Stimulated activated CD4-positive, alpha-beta T cell treated with anti-CD3 and anti-CD28 coated beads, Interleukin-1b, Interleukin-23, amount 100 ng/mL, for 1 hour (primary cell): ENCODE measurements at places on chromosomes 16 and 17.

- DNase-seq, result no peak
These were observed 1.2 kb downstream of the STAT3 start for GRCh38 chr17:42386777-42387657.

- no peak for DNase-seq
These were observed 107.0 kb upstream of the CACNG5 start for GRCh38 chr17:66727634-66728570.

- DNase-seq, result no peak
These were observed at the start of gene DOC2B for GRCh38 chr17:181245-182049. TSS of gene DOC2B (minus strand) at chr17:181650. CDS start at chr17:181479, 171 bp downstream.

DNA sequence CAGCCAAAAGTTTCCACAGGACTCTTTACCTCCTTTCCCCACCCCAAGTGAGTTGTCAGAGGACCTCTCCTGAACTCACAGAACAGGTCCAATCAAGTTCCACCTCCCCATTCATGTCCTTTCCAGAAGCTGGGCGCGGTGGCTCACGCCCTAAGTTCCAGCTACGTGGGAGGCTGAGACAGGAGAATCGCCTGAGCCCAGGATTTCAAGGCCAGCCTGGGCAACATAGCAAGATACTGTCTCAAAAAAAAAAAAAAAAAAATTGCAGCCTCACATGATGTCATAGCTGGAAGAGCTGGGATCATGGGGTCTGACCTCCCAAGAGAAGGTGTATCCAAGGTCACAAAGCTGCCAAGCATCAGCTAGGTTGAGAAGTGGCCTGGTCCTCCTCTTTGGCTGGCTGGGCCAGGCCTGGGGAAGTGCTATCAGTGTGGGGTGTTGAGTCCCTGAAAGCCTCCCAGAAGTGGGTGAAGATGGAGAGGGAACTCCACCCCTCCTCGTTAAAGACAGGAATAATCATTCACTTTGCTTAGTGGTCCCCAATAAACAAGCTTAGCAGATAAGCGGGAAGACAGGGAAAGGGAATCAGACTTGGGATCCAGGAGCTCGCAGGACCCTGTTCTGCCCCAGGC lies 5.5 kb upstream of the MNT start:
- no peak for DNase-seq

DNA sequence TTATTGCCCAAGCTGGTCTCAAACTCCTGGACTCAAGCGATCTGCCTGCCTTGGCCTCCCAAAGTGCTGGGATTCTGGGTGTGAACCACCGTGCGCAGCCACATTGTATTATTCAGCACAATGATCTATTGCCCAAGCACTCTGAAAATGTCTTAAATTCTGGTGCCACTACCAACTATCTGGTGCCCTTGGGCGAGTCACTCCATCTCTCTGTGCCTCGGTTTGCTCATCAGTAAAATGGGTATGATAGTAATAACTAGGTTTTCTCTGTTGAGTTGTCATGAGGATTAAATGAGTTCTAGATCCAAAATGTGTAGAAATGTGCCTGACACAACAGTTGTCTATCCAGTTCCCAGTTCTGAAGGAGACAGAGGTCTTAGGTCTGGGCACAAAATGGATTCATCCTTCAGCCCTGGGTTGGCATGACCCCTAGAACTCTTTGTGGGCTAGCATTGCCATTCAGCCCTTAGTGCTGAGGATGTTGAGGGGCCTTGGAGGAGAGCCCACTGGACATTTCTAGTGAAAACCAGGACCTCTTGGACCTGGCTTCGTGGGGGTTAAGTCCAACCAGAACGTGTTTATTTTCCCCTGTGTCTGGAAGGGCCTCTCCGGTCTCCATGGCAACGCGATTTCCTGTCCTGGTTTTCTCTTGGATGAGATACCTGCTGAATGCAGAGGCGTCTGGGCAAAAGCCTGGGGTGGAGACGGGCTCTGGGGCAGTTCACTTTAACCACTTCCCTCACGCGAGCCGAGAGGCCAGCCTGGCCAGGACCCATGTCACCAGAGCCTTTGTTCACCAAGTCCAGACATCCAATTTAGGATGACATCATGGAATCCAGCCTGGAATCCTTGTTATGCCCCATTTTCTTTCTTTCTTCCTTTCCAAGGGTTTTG lies 43.7 kb upstream of the TNRC6A start:
- no peak for DNase-seq

- DNase-seq, result no peak
These were observed 14.3 kb downstream of the MNT start for GRCh38 chr17:2386400-2387085.

GRCh38 chr16:25855818-25856217 lies 164.1 kb downstream of the HS3ST4 start:
- no peak for DNase-seq

GRCh38 chr17:43400943-43401717 lies 2.3 kb downstream of the ARL4D start:
- no peak for DNase-seq

DNA sequence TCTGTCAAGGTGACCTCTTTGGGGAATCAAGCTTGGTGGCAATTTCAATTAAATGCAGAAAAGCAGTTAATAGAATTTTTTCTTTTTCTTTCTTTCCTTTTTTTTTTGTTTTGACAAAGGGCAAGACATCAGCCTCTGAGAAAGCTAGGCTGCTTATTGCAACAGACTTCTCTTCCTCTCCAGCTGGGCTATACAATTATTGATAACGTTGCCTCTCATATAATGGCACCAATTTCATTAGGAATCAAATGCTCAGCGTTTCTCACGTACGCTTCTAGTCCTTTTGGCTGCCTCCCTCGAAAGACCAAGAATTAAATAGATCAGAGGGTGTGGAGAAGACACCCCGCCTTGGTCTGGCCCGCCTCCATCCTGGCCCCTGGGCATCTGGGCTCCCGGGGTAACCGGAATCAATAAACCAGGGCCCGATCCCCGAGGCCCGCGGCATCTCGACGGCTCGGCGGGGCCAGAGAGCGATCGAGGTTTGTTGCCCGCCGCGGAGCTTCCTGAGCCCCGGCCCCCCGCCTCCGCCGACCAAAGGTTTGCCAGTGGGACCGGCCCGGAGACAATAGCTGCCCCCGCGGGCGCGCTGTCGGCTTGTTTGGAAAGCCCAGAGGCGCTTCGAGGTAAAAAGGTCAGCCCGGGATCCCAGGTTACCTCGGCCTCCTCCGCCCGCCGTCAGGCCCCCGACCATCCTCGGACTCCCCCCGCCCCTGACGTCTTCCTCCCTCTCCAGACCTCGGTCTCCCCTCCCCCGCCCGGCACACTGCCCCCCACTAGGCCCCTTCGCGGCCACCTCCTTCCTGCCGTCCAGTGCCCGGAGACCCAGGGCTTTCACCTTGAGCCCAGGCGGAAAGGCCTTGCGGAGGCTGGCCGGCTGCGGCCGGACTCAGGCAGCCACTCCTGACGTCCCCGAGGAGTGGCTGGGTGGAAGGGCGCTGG lies 3.9 kb downstream of the HOXB1 start:
- no peak for DNase-seq

DNA sequence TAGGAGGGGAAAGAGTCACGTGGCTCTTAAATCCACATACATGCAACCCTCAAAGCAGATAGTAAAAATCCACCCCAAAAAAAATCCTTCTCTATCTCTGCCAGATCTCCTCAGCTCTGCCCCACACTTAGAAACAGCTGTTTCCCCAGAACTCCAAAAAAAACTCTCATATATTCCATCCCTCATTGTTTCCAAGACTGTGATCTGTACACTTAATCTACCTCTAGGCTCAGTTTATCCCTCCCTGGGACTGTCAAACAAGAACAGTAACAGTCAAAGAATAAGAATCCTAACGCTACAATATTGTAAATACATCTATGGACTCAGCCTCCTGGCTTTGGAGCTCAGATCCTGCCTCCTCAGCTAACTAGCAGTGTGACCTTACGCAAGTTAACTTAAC lies 11.6 kb downstream of the CUEDC1 start:
- DNase-seq, result no peak

- no peak for DNase-seq
These were observed 1.1 kb downstream of the FLII start for GRCh38 chr17:18257268-18257981.

DNA sequence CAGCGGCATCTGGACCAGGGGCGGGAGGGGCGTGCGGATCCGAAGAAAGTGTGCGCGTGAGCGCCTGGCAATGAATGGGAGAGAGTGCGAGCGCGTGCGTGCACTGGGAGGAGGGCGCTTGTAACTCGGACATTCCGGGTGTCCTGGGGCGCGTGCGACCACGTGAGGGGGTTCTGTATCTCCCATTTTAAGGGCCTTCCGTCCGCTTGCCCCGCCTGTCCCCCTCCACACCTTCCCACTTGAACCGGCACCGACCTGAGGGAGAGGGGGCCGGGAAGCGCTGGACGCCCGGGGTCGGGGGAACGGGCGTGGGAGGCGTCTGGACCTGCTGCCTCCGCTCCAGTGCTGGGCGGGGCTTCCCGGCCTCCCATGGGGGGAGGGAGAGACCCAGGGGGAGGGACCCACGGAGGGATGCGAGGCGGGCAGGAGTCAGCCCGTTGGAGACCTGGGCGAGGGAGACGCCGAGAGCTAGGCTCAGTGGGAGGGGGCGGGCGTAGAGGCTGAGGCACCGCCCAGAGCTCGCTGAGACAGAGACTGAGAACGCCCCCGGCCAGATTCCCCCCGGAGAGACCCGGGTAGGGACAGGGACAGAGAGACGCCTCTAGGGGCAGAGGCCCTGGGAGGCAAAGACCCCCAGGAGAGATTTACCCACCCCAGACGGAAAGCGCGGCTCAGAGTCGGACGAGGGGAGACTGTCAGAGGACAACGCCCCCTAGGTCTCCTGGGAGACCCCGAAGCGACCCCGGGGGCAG lies at the start of gene KREMEN2:
TSS of gene KREMEN2 (plus strand) at position 553 of the 752 bp plus-strand sequence. CDS start 246 bp downstream, outside the sequence.
- DNase-seq, result no peak

DNA sequence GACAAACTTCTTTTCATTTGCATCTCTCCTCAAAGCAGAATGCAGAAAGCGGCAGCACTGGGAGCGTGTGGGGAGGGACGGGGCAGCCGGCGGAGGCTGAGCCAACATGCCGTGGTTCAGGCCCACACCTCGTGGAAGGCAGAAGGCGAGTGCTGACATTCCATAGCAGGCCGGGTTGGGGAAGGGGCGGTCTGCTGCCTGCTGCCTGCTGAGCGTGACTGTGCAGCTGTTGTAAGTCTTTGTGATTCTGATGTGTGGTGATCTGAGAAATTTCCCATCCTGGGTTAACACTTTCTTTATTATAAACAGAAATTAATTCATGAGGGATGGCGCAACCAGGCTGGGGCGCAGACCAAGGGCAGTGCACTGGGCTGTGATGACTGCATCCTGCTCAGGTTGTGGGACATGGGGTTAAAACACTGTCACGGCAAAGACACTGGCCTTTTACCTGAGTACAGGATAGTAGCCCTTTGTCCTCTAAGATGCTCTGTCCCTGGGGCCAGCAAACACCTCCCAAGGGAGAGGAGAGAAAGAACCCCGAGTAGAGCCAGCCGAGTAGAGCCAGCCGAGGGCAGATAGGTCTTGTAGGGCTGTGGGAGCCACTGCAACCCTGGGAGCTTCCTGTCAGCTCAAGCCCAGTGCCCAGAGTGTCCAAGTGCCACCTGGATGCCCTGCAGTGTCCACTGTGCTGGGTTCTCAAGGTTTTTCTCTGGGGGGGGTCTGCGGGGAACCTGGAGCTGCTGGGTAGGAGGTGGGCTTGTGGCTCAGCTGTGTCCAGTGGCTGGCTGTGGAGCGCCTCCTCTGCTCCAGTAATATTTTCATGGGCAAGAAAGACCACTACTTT lies 8.8 kb upstream of the DNASE1 start:
- DNase-seq, result no peak

DNA sequence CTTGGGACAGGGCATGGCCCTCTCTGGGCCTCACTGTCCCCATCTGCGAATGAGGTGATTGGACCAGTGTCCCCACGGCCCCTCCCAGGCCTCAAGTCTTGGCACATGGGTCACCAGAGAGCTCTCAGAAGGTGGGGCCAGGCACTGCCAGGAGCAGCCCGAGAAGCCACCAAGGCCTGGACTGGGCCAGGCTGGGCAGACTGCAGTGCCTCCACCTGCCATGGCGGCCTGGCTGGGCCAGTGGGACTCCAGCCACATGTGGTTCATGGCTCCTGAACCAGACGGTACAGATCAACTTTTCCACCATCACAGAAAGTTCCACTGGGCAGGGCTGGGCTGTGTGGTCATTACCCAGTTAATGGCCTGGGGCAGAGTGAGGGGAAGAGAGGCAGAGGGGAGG lies 19.8 kb downstream of the C16orf95 start:
- DNase-seq, result no peak

GRCh38 chr17:17382971-17383370 lies 79.8 kb downstream of the NT5M start:
- DNase-seq, result no peak

DNA sequence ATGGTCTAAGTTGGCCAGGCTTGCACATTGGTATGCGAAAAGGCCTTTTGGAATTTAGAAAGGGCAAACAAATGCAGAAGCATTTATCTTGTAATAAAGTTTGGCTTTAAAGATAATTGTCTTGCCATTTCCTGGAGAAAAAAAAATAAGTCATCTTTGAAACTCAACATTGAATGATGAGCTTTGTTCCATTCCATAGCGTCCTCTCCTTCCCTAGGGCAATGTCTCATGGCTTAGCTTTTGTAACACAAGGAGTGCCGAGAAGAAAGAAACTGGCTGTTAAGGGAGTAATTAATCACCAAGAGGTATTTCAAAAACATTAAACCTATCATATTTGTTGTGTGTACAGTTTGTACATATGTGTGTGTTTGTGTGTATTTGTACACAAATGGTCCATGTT lies 372.3 kb downstream of the NPIPA8 start:
- no peak for DNase-seq

GRCh38 chr17:633133-633532 lies 81.5 kb downstream of the VPS53 start:
- DNase-seq, result no peak

- no peak for DNase-seq
These were observed 25.1 kb downstream of the STAT5B start for GRCh38 chr17:42251115-42251514.

DNA sequence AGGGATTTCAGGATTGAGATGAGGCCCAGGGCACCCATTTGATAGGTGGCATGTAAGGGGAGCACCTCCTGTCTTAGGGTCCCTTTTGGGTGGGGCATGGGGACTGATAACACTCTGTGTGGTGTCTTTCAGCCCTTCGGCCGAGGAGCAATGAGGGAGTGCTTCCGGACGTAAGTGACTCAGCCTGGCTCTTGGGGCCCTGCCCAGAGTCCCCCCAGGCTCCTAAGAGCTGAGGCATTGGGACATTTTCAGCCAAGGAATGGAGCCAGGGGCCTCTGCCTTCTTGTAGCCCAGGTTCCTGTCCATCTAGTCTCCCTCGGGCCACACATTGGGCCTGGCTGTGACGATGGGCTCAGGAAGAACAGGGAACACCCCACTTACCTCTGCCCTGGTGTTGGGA lies 44.4 kb downstream of the EEF2K start:
- DNase-seq, result no peak

GRCh38 chr17:45784741-45785479 lies 790 bp downstream of the CRHR1 start:
- DNase-seq, result no peak

- no peak for DNase-seq
These were observed 9.2 kb downstream of the RND2 start for GRCh38 chr17:43033948-43034881.
